ENCODE measurements at places on chromosomes 2 and 18.

DNA sequence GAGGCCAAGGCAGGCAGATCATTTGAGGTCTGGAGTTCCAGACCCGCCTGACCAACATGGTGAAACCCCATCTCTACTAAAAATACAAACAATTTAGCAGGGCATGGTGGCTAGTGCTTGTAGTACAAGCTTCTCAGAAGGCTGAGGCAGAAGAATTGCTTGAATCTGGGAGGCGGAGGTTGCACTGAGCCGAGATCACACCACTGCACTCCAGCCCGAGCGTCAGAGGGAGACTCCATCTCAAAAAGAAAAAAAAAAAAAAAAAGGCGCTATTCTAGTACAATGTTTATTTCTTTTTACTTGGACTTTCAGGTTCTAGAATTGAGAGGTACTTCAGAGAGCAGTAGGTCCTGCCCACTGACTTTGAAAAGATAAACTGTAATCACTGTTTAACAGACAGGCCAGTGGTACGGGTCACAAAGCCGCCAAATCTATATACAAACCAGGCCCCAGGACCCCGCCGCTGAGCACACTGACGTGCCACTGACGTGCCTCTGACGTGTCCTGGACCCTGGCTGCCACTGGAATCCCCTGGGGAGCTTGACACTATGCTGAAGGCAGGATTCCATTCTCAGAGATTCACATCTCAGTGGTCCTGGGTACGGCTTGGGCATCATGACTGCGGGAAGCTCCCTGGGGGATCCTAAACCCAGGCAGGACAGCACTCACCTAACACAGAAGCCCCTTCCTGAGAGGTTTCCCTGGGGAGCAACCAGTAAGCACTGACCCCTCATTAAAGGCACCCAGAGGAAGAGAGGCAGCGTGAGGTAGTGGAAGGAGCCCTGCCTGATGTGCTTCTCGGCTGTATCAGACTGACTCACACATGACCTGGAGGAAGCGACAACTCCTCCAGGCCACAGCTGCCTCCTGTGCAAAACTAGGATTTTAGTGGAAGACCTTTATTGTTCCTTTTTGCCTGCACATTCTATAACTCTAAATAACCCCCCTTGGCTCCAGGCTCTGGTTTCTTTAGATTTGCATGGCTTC is 197.8 kb upstream of the MEIS1 start:
- DNase-seq = no peak

DNA sequence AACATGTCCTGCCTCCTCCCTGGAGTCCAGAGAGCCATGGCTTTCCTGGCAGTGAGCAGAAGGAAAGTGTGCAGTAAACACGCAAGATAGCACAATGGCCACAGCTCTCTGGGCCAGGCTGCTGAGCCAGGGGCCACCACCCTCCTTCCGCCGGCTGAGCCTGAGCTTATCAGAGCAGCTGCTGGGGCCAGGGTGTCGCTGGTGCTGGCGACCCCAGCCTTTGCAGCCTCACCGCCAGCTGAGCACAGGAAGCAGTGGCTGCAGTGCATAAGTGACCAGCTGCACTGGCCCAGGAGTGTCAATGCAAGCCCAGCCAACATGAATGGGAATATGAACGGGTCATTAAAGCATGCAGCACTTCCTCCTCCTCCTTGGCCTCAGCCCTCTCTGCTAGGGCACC is 172.0 kb downstream of the ZFP36L2 start:
- peak; percentile 46 for DNase-seq

DNA sequence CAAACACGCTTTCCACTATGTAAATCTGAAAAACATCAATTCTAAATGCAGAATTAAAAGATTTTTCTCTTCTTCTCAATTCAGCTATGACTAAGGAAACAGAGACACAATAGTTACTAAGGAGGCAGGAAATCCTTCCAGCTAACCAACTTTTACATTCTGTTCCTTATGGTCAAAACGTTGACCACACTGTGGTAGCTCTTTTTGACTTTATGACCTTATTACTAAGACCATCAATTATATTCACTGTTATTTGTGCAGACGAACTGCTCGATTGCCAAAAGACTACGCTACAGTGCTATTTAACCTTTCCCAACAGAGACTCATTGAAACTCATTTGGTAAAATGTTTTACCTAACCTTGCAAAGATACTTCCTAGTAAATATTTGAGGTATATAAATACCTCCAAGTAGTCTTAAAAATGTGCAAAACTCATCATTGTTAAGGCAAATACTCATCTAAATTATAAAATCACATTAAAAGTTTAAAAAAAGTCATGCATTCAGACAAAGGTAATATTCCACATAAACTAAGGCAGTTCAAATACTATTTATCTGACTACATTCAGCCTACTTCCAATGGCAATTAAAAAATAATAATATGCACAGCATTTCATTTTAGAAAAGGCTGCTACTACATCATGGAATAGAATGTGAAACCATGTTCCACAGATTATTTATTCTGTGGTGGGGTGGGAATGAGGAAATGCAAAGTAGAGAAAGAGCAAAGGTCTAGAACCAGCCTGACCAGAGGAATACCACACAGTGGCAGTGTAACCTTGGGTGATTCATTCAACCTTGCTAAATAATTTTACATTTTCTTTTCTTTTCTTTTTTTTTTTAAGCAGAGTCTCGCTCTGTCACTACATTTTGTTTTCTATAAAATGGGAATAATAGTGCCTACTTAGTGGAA is 139.9 kb downstream of the THADA start:
- no peak for DNase-seq

DNA sequence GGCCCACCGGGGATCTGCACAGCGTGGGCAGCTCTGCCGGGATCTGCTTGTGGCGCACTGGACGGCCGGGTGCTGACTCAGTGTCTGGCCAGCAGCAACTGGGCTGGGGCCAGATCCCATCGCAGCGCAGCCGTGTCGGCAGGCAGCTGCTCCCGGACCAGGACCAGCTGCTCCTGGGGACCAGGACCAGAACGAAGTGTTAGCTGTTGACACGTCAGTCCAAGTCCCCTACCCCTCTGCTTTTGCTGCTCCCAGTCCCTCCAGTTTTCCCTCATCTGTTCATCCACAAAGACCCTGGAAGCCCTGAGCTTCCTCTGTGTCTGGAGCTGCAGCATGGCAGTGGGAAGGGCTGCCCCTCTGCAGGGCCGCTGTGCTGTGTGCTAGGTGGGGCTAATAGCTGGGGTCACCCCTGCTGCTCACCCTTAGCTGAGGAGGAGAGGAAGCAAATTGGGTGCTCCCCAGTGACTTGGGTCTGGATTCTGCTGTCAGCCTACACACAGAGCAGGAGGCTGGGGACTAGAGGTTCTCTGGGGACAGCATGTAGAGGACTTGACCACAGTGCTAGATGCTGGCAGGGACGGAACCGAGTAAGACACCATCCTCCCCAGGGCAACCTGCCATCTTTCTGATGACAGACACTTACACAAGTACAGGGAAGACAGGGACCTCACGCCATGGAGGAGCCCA is 16.9 kb upstream of the KIF1A start:
- DNase-seq = no peak

- no peak for DNase-seq
Measured at GRCh38 chr2:181411105-181411849, 45.9 kb upstream of the ITGA4 start.

DNA sequence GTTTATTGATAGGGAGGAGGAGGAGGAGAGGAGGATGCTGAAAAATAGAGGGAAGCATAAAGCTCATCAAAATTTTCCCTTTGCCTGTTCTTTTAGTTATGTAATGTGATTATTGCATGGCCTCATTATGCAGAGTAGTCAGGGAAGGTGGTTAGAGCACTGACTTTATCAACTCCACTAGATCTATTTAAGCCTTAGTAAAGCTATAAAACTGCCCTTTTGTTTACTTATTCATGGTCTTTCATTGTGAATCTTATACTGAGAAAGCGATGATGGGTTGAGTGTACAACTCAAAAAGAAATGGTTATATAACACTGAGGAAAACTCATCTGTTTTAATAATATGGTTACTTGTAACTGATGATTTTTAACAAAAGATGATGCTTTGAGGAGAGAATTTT is 81.7 kb downstream of the MAP4K4 start:
- DNase-seq = no peak

DNA sequence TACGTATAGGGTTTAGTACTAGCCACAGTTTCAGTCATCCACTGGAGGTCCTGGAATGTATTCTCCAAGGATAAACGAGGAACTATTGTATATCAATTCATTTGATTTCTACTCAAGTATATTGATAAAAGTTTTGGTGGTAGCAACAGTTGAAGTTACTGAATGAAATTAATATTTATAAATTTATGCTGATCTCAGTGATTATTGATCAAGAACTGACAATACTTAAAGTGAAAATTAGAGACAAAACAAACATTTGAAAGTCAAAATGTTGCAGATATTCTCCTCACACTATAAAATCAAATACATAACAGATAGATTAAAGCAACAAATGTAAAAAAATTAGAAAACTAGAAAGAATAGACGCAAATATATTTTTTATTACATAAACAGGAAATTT is 150.9 kb upstream of the SLC35G4 start:
- DNase-seq = no peak

- DNase-seq = no peak
Measured at GRCh38 chr2:147430408-147430807, 414.4 kb upstream of the ACVR2A start.

GRCh38 chr18:3816610-3817363 is 366.8 kb downstream of the TGIF1 start:
- DNase-seq = no peak

DNA sequence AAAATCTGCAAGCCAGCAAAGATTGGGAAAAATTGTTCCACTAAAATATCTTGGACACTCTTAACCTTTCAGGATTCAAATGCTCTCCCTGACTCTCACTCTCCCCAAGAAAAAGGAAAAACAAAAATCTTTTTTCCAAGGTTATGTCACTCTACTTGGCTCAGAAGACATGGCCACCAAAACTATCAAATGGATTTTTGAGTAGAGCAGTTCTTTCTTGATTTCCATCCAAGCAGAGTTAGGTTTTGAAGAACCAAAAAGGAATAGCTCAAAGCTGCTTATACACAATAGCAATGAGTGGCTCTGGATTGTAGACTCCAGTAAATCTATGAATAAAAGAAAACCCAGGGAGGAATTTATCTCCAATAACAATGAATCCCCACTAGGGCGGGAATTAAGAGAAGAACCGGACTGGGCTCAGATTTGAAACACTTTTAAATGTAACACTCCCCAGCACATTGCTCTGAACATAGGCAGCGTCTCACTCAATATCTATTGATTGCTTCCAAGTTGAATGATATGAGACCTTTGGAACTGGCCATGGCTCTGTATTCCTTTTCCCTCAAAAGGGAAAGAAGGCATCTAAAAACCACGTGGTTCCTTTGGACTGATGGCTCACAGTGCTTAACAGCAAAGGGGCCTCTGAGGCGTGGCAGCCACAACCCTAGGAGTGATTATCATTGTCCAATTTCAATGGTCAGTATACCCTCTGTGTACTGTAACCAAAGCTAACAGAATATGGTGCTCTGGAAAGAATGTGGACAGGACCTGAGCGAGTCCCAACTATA is 68.3 kb downstream of the SPRED2 start:
- no peak for DNase-seq

DNA sequence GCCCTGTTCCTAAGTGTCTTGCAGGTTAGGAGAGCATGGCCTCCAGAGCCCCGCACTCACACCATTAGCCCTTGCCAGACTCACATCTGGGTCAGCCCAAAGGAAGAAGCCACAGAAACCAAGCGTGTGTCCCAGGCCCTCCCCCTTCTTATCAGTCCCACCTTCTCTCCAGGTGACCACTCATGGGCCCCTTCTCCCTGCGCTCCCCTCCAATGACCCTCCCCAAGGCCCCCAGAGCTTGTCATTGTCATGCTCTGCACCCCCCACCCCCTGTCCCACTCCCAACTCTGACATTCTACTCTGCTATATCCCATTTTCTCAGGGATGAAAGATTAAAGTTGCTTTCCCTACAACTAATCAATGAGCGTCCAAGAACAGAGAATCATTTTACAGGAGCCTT is 30.1 kb downstream of the CAPN14 start:
- no peak for DNase-seq

DNA sequence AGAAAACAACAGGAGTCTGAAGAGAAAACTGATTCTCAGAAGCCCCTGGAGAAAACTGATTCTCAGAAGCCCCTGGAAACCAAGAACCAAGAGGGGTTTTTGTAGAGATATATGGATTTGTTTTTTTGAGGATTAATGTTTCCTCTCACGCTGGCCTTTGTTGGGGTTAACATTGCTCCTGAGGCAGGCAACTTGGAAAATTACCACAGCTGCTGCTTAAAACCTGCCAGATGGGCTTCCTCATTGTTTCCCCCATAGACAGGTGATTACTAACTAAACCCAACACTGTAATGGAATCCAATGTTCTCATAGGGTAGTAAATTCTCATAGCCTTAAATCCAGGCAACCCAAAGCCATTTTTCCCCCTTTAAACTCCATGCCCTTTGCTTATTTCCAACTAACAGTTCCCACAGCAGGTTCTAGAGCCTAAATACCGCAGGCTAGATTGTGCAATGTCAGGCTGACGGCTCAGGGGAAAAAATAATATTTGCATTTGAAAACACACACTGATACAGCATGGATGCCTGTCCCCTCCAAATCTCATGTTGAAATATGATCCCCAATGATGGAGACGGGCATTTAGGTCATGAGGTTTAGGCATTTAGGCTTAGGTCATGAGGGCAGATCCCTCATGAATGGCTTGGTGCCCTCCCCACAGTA is 272.3 kb upstream of the PKDCC start:
- DNase-seq = no peak

GRCh38 chr2:109337221-109337620 is 208.2 kb downstream of the SH3RF3 start:
- DNase-seq = no peak

DNA sequence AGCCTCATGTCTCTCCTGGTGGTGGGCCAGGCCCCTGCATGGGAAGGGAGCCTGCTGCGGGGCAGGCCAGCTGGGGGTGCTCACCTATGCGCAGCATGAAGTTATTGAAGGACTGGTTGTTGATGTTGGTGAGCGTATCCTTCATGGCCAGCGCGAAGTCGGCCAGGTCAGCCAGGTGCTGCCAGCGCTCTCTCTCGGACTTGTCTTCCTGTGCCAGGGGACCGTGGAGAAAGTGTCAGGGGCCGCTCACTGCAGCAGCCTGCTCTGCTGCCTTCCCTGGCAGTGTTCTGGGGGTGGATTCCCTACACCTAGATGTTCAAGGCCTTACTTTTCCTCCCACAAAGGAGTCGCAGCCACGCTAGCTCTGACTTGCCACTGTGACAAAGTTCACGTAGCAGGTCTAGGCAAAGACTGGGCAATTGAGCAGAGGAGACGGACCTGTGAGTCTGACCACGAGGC is 28.2 kb downstream of the CENPO start:
- no peak for DNase-seq

- no peak for DNase-seq
Measured at GRCh38 chr2:218031771-218032257, 29.0 kb upstream of the TNS1 start.

DNA sequence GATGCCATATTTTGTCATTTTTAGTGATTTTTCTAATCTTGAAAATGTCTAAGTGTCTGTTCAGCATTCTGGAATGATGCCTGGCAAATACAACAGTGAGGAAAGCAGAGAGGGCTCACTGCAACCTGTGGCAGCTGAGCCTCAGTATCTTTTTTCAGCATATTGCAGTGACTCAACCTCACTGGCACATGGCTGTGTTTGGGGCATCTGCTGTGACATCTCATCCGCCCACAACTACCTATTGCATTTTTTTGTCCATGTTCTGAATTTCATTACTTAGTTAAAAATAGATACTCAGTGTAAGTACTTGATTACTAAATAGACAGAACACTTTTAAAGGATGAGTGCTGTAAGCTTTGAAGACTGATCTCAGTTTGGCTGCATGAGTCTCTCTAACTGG is 10.7 kb downstream of the BABAM2 start:
- DNase-seq = peak; percentile 70

GRCh38 chr2:143486976-143487375 is 357.8 kb downstream of the ARHGAP15 start:
- DNase-seq = no peak
